ENCODE measurements at places on chromosomes 3 and 15.

GRCh38 chr15:98763179-98763578, 114.8 kb downstream of the IGF1R start:
- DNase-seq = no peak

- no peak for DNase-seq
These were observed 66.6 kb upstream of the HERC1 start for GRCh38 chr15:63900306-63900705.

GRCh38 chr15:49927189-49927861, 191.7 kb downstream of the ATP8B4 start:
- no peak for DNase-seq

DNA sequence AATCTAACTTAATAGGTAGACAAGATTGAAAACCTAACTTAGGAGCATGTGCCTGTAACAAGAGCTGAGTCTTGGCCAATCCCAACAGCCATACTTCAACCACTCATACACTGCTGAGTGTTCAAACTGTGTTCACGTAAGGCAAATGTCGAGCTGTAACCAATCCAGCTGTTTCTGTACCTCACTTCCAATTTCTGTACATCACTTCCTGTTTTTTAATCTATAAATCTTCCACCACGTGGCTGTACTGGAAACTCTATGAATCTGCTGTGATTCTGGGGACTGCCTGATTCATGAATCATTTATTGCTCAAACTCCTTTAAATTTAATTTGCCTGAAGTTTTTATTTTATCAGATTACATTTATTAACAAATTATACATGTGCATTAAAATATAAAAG, 44.6 kb upstream of the NEDD4 start:
- no peak for DNase-seq

- DNase-seq = no peak
These were observed 61.7 kb downstream of the CHSY1 start for GRCh38 chr15:101190092-101190595.

DNA sequence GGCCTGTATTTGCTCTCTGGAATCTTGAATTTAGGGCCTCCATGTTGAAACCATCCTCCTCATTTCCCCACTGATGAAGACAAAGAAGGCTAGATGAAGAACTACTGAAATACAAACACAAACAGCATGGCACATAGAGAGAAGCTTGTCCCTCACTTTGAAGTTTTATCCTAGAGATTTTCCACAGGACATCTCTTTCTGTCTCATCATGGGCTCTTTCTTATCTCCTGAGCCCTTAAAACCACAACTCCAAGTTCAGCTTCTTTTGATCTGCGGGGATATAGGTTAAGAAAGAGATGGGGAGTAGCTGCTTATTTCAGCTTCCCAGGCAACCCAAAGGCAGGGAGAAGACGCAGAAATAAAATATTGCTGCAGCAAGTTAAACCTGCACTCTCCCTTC, 213.1 kb upstream of the LRIG1 start:
- no peak for DNase-seq

GRCh38 chr3:172993412-172993811, 147.6 kb downstream of the SPATA16 start:
- no peak for DNase-seq

GRCh38 chr15:28984421-28985315, 98.9 kb downstream of the APBA2 start:
- DNase-seq = no peak

DNA sequence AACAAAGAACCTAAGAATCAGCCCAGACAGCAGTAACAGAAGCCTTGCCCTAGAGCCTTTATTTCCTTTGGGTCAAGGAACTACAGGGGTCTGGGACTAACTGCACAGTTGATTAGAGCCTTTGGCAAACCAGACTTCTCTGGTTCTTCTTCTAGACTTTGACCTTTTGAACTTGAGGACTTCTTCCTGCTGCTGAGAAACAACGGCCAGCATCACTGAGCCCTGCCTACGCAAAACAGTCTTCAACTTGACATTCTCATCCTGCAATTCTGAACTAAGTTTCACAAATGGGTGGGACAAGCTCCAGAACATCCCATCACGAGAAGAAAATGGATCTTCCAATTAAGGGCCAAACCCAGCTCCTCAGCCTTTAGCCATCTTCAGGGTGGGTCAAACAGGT, 31.4 kb downstream of the CMTM6 start:
- DNase-seq = no peak

- DNase-seq = no peak
These were observed 3.6 kb downstream of the RNF168 start for GRCh38 chr3:196499807-196500524.

DNA sequence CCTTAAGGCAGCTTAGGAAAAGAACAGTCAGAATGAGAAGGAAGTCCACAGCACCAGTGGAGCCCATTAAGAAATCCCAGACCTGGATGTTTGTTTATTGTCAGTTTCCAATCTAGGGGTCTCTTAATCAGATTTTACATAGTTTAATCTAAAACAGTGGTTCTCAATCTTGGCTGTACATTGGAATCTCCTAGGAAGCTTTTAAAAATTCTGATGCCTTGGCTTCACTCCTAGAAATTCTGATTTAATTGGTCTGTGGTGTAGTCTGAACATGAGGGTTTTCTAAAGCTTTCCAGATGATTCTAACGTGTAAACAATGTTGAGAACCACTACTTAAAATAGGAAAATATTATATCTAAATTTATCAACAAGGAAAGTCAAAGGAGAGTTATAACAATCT, 56.6 kb upstream of the SPRED1 start:
- no peak for DNase-seq

DNA sequence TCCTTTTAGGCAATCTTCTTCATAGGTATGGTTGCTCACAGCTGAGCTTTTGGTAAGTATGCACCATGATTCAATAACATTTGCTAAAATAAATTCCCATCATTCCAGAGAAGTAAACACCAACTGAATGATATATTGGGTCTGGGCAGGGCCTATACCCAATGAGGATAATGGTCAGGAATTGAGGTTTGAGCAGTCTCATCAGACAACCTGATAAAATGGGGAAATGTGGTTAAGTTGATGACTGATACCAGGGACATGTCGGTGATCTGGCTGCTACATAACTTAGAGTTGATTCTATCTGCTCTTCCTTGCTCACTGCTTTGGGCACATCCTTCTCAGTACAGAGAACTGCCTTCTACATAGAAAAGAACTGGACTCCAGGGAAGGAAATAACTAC, 92.9 kb downstream of the GPR156 start:
- no peak for DNase-seq

GRCh38 chr3:56101576-56101975, 366.7 kb downstream of the ERC2 start:
- DNase-seq = no peak

GRCh38 chr3:88618021-88618645, 468.4 kb downstream of the C3orf38 start:
- no peak for DNase-seq

GRCh38 chr3:142213298-142213697, 12.1 kb downstream of the GK5 start:
- no peak for DNase-seq
